Cardiac fibroblast (primary cell): ENCODE measurements at places on chromosomes 12 and 14.

DNA sequence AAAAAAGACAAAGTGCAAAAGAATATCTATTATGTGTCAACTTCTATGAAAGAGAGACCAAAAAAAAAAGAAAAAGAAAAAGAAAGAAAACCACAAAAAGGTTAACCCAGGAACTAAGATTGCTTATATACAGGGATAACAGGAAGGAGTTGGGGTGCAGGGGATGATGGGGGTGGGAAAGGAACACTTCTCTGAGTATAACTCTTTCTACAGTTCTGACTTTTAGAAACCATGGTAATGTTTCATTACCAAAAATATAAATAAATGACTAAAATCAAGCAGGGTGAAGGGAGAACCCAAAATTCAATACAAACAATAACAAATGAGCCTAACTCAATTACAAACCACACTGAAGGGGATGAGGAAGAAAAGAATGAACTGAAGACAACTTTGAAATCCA is 9.1 kb downstream of the IFNG-AS1 start:
- DNase-seq = no peak

DNA sequence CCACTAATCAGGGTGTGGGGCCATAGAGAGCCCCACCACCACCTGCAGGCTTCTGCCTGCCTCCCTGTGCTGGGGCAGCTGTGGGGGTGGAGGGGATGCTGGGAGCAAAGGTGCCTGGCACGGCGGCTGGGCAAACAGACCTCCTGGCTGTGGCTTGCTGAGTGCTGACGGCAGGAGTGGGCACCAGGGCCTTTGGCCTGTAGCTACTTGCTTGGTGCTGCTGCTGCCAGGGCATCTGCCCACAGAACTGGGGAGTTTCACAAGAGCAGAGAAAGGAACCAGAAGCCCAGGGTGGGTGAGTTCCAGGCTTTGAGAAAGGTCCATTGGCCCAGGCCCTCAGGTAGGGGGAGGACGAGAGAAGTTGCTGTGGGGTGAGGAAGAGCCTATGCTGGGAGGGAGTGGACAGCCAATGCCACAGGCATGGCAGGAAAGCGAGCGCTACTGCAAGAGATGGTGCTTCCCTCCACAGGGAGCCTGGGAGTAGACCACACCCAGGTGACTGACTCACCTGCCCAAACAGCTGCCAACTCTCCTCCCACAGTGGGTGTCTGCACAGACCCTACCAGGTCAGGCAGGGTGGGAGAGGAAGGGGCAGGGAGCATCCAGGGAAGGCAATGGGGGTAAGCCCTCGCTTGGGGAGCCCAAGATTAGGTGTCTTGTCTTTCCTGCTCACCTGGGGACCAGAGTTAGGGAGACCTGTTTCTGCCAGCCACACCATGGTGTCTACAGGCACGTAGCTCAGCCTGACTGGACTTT is 39.0 kb upstream of the HDAC7 start:
- DNase-seq = no peak

DNA sequence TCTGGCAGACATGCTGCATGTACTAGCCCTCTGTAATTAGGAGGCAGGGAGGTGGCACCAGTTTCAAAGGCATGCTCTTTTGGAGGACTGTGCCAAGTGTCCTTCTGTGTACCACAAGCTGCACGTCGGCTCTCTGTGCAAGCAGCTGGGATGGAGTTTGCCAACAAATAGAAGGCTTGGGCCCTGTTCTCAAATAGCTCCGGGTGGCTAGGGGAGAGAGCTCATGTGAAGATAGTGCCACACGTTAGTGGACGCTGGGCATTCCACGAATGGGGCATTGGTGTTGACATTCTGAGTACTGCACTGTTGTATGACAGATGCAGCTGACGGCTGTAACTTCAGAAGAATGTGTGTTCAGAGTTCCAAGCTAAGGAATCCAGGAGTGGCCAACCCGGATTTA is 4.4 kb downstream of the AACS start:
- no peak for DNase-seq

- no peak for DNase-seq
Measured at GRCh38 chr12:88986056-88986455, 366.2 kb downstream of the DUSP6 start.

GRCh38 chr12:123118497-123118896 is 32.4 kb downstream of the PITPNM2 start:
- DNase-seq = no peak

GRCh38 chr12:50074936-50075807 is 10.0 kb upstream of the SMARCD1 start:
- peak; percentile 90 for DNase-seq

GRCh38 chr12:79954037-79954610 is 19.2 kb upstream of the PPP1R12A start:
- no peak for DNase-seq

GRCh38 chr14:68249661-68250451 is 430.3 kb downstream of the RAD51B start:
- peak; percentile 80 for DNase-seq

GRCh38 chr14:23131482-23131881 is 12.4 kb upstream of the CEBPE start:
- no peak for DNase-seq

DNA sequence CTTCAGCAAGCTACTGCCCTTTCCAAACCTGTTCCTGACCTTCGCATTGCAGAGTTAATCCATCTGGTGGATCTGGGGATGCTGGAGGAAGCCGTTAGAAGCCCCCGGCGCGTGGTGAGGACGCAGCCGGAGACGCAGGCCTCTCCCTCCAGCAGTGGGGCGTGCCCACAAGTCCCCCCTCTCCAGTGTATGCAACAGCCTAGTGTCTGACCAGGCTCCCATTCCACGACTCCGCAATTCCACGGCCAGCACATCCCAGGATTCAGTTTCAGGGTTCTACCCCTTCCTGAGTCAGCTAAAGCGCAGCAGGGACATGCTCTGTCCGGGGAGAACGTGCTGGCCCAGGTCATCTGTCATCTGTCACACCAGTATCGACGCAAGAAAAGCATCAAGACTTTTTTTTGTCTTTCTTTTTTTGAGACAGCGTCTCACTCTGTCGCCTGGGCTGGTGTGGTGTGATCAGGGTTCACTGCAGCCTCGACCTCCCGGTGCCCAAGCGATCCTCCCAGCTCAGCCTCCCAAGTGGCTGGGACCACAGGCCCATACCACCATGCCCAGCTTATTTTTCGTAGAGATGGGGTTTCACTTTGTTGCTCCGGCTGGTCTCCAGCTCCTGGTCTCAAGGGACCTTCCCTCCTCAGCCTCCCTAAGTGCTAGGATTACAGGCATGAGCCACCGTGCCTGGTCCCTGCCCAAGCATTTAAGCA is 8.0 kb upstream of the DYNC1H1 start:
- DNase-seq = no peak

GRCh38 chr12:25189656-25190055 is 5.3 kb downstream of the DNAI7 start:
- DNase-seq = no peak

DNA sequence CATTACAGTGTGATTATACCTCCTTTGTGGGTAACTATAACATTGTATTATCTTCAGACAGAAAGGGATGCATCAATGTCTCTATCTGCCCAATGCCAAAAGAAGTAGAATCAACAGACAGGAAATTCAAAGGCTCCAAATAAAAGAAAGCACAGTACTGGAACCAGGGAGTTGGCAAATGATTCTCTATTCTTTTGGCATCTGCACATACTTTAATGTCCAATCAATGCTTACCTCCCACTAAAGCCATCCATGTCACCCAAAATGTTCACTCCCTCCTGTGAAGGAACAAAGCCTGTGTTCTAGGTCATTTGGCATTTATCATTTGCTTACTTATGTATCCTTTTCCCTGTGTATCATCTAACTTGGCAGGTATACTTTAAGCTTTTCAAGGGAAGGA is 36.7 kb downstream of the KIF21A start:
- DNase-seq = no peak

DNA sequence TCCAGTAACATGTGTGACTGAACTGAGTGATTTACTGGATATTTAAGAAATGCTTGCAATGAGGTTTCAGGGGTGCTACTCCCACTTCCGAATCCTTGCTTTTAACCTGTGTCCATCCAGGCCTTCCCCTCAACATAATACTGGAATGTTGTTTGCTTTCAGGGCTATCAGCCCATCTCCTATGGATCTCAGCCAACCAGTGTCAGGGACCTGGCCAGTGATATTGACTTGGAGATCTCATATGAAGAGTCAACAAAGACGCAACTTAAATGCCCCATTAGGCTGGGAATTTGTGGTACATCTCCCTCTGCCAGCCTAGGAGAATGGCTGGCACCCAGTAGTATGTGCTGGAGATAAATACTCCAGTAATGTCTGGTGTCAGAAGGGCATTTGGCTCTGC is 889 bp upstream of the IFT43 start:
- DNase-seq = no peak

GRCh38 chr12:122310626-122311333 is 44.5 kb upstream of the VPS33A start:
- DNase-seq = no peak

GRCh38 chr14:105301103-105301914 is 508 bp upstream of the BRF1 start:
- DNase-seq = peak; percentile 96

- no peak for DNase-seq
Measured at GRCh38 chr12:127560041-127560478, 706.9 kb upstream of the TMEM132C start.
